ENCODE measurements at places on chromosomes 7 and 10.

DNA sequence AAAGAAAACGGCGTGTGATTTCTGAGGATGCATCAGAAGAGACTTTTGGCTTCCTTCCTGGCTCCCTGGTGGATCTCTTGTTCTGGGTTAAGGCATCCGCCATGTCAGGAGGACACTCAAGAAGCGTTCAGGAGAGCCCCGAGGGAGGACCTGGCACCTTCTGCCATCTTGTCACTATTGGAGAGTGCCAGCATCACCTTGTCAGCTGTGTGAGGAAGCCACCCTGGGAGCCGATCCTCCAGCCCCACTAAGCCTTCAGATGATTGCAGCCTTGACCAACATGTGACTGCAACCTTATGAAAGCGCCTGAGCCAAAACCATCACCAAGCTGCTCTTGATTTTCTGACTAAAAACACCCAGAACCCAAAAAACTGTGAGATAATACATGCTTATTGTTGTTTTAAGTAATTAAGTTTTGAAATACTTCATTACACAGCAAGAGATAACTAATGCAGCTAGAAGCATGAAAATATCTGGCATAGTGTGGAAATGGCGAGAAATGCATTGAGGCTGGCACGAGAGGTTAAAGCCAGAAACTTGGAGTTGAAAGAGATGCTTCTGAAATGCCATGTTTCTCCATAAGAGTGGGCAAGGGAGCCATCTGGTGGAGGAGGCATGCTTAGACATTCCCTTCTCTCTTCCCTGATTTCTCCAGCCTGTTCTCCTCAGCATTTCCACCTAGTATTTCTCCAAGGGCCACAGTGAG, 5.4 kb upstream of the ZFYVE27 start:
- DNase-seq: no peak

DNA sequence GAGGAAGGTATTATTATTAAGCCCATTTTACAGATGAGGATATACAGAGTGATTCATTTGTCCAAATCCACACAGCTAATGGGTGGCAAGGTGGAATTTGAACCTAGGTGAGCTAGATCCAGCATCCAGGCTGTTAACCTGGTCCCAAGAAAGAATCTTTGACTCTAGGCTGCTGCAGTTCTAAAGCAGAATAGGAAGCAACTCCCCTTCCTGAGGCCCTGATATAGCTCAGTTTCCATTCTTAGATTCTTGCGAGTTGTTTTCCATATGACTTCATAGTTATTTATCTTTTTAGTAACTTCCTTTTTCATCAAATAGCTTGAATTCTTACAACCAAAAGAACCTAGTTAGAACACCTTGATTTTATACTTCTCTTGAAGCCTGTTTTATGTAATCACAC, 24.1 kb upstream of the ZC3HAV1L start:
- no peak for DNase-seq

- DNase-seq: peak; percentile 8
Measured at GRCh38 chr10:13712837-13713581, 126.2 kb downstream of the PRPF18 start.

GRCh38 chr10:21732067-21732772, 198.2 kb downstream of the MLLT10 start:
- DNase-seq: no peak

DNA sequence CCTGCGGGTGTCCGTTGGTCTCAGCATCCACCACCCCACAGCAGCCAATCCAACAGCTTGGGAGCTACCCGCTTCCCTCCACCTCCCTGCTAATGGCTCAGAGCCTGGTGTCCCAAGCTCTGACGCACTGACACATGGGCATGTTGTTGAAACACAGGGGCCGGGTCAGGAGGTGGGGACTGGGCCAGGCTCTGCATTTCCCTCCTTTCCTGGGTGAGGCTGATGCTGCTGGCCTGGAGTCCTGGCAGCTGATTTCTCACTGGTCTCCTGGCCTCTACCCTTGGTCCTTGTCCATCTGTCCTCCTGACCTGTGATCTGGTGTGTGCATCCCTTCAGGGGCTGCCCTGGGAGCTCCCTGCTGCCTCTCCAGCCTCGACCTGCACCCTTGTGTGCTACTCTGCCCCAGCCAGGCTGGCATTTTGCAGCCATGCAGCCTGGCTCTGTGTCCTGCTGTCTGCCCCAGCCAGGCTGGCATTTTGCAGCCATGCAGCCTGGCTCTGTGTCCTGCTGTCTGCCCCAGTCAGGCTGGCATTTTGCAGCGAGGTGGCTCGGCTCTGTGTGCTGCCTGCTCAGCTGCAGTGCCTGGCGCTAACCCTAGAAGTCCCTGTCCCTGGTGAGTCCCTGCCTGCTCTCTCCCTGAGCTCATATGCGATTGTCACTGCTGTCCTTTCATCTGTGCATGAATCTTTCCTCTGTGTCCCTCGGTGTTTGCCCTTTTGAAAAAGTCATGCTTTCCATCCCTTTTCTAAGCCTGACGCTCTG, 14.0 kb downstream of the AMZ1 start:
- no peak for DNase-seq

DNA sequence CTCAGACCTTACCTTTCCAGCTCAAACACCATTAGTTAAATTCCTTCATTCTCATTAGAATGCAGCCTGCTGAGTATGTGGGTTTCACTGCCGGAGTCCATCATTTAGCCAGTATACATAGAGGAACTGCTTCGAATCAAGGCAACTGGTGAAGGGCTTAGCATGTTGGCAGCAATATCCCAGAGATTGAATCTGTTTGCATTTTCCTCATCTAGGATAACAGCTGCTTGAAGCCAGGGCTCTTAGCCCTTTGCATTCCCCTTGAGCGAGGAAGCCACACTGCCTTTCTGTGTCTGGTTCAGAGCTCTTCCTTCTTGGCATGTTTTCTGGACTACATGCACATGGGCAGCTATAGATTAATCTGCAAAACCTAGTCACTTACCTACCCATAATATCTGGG, 14.7 kb downstream of the NODAL start:
- DNase-seq: no peak

- peak; percentile 17 for DNase-seq
Measured at GRCh38 chr10:94279835-94280709, 82.7 kb downstream of the NOC3L start.

DNA sequence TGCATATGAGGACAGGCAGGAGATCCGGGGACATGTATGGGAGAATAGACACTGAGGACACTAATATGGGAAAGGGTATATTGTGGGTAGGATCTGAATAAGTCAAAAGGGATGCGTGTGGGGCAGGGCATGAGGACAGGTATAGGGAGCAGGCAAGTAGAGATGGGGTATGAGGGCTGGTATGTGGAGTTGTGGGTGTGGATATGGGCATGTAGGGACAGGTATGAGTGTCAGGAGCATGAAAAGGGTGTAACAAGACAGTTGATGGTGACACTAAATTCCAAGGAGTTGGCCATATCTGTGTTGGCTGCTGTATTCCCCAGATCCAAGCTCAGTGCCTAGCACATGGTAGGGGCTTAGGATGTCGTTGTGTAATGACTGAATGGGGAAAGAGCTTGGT, 84.4 kb upstream of the PAX2 start:
- no peak for DNase-seq

GRCh38 chr7:155710031-155710430, 65.6 kb downstream of the RBM33 start:
- DNase-seq: no peak

GRCh38 chr10:88582806-88583583, at the start of gene RNLS:
RNLS (minus strand) TSS chr10:88583318.
- peak; percentile 32 for DNase-seq

Measured in stimulated activated CD8-positive, alpha-beta memory T cell treated with anti-CD3 and anti-CD28 coated beads, Interleukin-7, amount 100 ng/mL, for 48 hours (primary cell).